ENCODE measurements at places on chromosomes 4 and X.
A peak's percentile ranks its signal among the peaks of the same experiment; 100 is the strongest.

DNA sequence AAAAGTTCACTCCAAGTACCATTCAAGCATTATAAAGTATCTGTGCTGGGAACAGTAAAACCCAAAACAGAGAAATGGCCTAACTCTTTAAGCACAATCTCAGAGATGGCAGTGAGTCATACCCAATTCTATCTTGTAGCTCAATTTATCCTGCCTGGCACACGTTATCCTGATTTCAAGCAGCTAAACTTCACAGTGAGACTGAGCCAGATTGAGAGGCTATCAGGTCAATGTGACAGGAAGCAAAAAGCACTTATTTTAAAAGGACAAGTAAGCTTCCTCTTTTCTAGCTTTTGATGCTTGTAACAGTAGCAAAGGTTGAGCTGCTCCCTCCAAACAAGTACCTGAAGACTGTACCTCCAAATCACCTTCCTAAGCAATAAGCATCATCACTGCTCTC is 324.9 kb downstream of the NAF1 start:
- no peaks in the 10 kb centered on the region for H3K36me3 ChIP-seq
- no peak overlapping the region for H3K4me3 ChIP-seq
- no peaks in the 10 kb centered on the region for H3K4me1 ChIP-seq
- DNase-seq = no peak

DNA sequence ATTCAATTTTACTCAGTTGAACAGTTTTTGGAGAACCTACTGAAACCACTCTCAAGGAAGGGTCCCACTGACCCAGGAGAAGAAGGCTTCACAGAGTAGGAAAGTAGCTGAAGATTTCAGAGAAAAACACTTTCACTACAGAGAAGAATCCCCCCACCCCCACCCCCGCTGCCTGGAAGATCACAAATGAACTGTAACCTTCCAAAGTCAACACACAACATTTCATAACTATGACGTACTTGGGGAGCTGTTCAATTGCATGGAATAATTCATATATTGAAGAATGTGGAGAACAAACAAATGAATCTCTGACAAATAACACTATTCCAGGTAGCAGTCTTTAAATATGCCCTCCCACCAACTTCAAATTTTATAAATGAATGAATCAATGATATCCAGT is 86.1 kb upstream of the STS start:
- no peak overlapping the region for H3K4me3 ChIP-seq
- no peak overlapping the region for H3K27ac ChIP-seq
- DNase-seq = no peak
- no peaks in the 10 kb centered on the region for H3K36me3 ChIP-seq
- H3K4me1 ChIP-seq = no peaks in the 10 kb centered on the region
- H3K27me3 ChIP-seq = no peaks in the 10 kb centered on the region

- no peak overlapping the region for H3K27ac ChIP-seq
- H3K27me3 ChIP-seq = no peaks in the 10 kb centered on the region
- H3K4me3 ChIP-seq = no peak overlapping the region
- no peaks in the 10 kb centered on the region for H3K4me1 ChIP-seq
Measured at GRCh38 chr4:74942251-74942917, 9.5 kb downstream of the PARM1 start.

DNA sequence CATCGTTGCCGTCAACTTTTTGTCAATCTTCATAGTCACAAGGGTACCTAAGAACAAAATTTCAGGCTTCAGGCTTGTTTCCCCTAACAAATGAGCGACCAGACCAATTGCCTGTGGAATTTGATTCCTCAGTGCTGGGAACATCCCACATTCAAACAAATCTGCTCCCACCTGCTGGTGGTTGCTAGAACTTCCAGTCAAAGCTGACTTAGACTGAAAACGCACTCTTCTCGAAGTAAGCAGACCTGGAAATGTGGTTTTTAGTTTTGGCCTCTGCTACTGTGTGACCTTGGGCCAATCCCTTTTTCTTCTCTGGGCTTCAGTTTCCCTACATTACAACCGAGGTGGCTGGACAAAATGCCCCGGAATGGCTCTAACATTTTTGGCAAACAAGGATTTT is 1.8 kb upstream of the GABRQ start:
- no peaks in the 10 kb centered on the region for H3K36me3 ChIP-seq
- no peak overlapping the region for H3K4me3 ChIP-seq
- H3K4me1 ChIP-seq = no peaks in the 10 kb centered on the region
- no peak for DNase-seq
- H3K27me3 ChIP-seq = no peaks in the 10 kb centered on the region
- H3K27ac ChIP-seq = no peak overlapping the region

DNA sequence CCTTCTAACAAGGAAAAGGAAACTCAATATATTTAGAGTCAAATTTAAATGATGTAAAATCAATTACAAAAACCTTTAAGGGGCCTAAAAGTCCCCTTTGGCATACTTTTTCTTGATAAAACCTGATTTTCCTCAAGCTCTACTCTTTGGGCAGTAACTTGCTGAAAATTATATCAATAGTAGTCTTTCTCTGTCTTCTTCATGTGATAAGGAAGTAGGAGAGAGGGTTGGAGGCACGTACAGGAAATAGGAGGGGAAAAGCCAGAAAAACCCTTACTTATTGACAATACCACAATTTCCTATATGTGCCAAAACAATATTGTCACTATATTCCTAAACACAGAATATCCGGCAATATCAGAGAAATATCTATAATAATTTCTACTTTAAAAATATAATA is 9.6 kb downstream of the RHOH start:
- peak overlapping the region; percentile 63 for H3K4me3 ChIP-seq
- H3K36me3 ChIP-seq = peaks cover 4% of the 10 kb centered on the region
- peaks cover 47% of the 10 kb centered on the region for H3K4me1 ChIP-seq
- H3K27ac ChIP-seq = peak overlapping the region; percentile 100
- no peak for DNase-seq
- no peaks in the 10 kb centered on the region for H3K27me3 ChIP-seq
